ENCODE measurements at places on chromosomes 12 and 14. TPM values are rescaled to one million over a fixed set of nuclear protein-coding genes. Genes with fewer than 3 reads are reported as not detected.

The SPATA7 gene
- 3.0 TPM for total RNA-seq

The GZMH gene
- 48.1 TPM for total RNA-seq

- no peak for DNase-seq
- H3K36me3 ChIP-seq, result no peaks in the 10 kb centered on the region
- no peaks in the 10 kb centered on the region for H3K4me1 ChIP-seq
- no peaks in the 10 kb centered on the region for H3K27me3 ChIP-seq
- H3K4me3 ChIP-seq, result no peak overlapping the region
Observed at GRCh38 chr12:76117067-76117691, 32.7 kb upstream of the NAP1L1 start.

- peak overlapping the region; percentile 89 for H3K4me3 ChIP-seq
- DNase-seq, result no peak
- peaks cover 30% of the 10 kb centered on the region for H3K36me3 ChIP-seq
- H3K27ac ChIP-seq, result no peak overlapping the region
- H3K4me1 ChIP-seq, result peaks cover 62% of the 10 kb centered on the region
Observed at GRCh38 chr12:89349814-89350213, 2.5 kb downstream of the DUSP6 start.

GRCh38 chr14:88198446-88198845 is 124.6 kb downstream of the KCNK10 start:
- H3K4me1 ChIP-seq, result no peaks in the 10 kb centered on the region
- no peak for DNase-seq
- no peak overlapping the region for H3K27ac ChIP-seq
- H3K27me3 ChIP-seq, result peaks cover 29% of the 10 kb centered on the region
- no peak overlapping the region for H3K4me3 ChIP-seq
- no peaks in the 10 kb centered on the region for H3K36me3 ChIP-seq

DNA sequence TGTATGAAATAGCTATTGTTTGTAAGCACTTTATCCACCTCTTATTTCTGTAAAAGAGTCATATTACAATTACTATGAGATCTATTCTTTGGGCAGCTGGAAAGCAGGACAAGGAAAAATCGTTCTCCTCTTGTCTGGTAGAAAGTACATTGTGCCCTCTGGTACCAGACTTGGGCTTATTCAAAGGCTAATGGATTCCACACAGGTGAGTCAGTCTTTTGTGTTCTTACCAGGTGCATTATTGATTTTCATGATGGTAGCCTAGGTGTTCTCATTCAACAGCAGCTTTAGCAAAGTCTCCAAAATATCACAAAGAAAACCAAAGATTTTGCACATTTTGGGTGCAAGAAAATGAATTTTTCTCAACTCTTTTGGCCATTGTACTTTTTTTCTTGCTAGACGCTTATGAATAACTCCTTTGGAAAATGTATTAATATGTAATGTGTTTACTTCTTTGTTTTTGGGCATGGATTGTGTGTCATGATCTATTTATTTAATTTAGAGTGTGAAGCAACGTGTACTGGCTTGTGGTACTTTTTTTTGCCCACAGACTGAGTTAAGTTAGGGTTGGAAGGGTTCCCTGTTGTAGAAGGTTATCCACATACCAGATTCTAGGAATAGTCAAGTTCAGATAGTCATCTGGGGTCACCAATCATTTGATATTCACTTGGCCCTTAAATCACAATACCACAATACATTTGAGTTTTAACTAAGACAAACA is 26.2 kb downstream of the MNAT1 start:
- H3K4me3 ChIP-seq, result no peak overlapping the region
- H3K27ac ChIP-seq, result no peak overlapping the region
- H3K4me1 ChIP-seq, result peaks cover 17% of the 10 kb centered on the region
- peaks cover 8% of the 10 kb centered on the region for H3K36me3 ChIP-seq
- DNase-seq, result no peak

DNA sequence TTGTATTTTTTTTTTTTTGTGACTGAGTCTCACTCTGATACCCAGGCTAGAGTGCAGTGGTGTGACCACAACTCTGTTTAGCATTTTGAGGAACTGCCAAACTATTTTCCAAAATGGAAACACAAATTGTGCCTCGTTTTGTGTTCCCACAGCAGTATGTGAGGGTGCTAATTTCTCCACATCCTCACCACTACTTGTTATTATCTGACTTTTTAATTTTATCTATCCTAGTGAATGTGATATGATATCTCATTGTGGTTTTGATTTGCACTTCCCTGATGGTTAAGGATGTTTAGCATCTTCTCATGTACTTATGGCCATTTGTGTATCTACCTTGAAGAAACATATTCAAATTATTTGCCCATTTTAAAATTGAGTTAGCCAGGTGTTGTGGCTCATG is 62.4 kb downstream of the SRGAP1 start:
- H3K27ac ChIP-seq, result no peak overlapping the region
- DNase-seq, result no peak
- H3K4me3 ChIP-seq, result no peak overlapping the region
- peaks cover 10% of the 10 kb centered on the region for H3K27me3 ChIP-seq
